NCI-H774 (cell line): ENCODE measurements at places on chromosomes 5 and 9.

DNA sequence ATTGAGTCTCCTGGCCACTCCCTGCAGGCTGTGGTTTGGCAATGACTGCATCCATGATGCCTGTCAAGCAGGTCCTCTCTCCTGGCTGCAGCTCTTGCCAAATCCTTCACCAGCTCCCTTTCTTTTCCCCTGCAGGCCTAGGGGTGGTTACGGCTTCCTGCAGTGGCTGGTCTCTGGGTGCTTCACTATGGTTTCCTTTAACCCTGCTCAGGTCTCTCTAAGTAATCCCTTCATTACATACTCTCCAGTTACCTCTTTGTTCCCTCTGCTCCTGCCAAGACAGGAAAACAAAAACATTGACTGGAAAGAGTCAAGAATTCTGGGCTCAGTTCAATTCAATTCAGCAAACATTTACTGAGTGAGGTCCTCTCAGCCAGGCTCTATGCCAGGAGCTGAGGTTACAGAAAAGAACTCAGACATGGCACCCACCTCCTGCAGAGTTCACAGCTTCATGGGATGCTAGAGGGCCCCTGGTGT, 19.8 kb upstream of the PTPN3 start:
- no peak for DNase-seq

DNA sequence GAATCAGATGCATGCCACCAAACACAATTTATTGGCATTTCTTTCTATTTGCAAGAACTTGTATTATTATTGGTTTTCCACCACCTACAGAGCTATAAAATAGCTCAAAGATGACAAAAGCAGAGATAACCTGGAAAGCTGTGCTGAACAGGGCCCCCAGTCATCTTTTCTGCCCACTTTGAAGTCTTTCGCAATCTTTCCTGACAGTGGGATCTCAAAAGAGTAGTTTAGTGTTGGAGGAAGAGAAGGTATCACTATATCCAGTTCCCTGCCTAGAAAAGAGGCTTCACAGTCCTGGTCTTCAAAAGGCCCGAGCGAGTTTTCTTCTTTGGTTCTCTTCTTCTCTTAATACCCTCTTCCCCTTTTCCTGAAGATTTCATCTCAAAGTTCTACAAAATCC, 231.0 kb downstream of the RAB3C start:
- no peak for DNase-seq

DNA sequence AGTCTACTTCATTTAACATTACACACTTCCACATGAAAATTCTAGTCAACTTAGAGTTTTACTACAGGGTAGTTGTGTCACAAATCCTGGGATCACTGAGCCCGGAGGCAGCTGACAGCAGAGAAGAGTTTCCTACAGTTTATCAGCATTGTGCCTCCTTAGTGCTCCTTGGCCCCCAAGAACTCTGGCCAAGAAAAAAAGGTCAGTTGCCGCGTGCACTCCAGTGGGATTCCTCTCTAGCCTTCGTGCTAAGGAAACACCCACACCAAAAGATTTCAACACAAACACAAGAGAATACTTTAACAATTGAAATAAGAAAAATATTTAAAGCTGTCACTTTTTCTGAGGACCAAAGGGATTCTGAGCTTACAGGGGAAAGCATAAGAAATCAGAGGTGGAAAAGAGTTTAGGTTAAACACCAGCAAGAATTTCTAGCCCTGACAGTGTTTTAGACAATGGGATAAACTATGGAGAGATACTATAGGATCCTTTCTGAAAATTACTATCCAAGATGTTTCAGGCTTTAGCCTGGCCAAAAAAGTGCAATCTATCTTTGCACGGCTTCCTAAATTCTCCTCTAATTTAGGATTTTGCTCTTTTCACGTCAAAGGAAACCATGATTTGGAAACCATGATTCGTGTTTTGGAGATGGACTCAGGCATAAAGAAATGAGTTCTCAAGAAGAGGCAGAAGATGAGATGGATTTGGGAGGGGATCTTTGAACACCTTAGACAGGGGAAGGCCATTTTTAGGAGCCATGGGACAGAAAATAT, 606.8 kb downstream of the RAB3C start:
- no peak for DNase-seq

DNA sequence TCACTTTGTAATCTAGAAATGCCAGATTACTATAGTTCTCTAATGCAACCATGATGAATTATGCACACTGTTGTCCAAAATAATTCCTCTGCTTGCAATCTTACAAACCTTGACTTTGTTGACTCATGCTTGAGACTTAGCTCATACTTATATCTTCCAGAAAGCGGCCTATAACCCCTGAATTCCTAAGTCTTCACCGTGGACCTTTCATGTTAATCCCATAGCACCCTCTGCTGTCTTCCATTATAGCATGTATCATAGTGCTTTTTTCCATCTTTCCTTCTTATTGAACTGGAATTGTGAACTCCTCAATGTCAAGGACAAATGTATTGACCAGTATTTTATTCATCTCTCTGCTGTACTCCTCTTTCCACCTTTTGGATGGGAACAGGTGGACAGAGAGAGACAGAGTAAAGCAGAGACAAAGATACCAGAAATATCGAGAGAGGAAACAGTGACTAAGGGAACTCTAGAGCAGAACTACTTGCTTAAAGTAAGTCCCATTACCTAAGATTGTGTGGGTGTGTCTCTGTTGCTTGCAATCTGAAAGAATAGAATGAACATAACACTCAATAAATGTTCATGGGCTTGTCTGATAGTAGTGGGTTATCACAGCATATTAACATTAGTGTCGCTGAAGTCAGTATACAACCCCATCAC, 110.0 kb downstream of the LURAP1L start:
- no peak for DNase-seq

- DNase-seq = peak; percentile 45
Measured at GRCh38 chr9:84697509-84698114, 28.1 kb downstream of the NTRK2 start.

GRCh38 chr5:132526290-132526973, 16.9 kb downstream of the IL5 start:
- DNase-seq = peak; percentile 33

DNA sequence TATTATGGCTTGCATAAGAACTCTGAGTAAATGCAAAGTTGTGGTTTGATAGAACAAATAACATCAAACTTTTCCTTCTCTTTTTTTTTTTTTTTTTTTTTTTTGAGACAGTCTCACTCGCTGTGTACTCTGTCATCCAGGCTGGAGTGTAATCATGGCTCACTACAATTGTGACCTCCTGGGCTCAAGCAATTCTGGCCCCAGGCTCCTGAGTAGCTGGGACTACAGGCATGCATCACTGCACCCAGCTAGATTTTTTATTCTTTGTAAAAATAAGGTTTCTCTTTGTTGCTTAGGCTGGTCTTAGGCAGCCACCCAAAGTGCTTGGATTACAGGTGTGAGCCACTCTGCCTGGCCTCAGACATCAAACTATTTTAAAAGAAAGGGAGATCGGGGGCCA, 19.0 kb upstream of the PTGER4 start:
- DNase-seq = no peak

GRCh38 chr5:1471997-1472963, 27.0 kb upstream of the SLC6A3 start:
- DNase-seq = no peak

DNA sequence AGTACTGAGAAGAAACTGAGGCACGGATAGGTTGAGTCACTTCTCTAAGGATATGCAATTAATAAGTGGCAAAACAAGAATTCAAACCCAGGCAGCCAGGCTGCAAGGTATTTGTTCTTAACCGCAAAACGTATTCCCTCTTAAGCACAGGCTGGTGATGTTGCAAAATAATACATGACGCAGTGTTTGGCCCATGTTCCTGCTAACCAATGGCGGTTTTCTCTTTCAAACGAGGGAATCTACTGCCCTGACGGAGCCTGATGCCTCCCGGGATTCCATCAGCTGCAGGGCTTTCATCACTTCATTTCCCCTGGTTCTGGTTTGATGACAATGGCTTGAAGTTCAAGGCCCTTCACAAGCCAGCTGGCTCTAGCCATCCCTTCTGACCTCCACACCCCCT, 154.8 kb downstream of the SLIT3 start:
- no peak for DNase-seq

- DNase-seq = no peak
Measured at GRCh38 chr9:32456564-32456963, 69.4 kb downstream of the RIGI start.

GRCh38 chr9:37909326-37909725, 5.4 kb upstream of the SLC25A51 start:
- DNase-seq = no peak

GRCh38 chr9:109403116-109403515, 82.3 kb upstream of the EPB41L4B start:
- no peak for DNase-seq

GRCh38 chr5:135129307-135129706, 95.3 kb upstream of the PITX1 start:
- DNase-seq = no peak

GRCh38 chr9:105146677-105147076, 97.8 kb upstream of the SLC44A1 start:
- DNase-seq = no peak

DNA sequence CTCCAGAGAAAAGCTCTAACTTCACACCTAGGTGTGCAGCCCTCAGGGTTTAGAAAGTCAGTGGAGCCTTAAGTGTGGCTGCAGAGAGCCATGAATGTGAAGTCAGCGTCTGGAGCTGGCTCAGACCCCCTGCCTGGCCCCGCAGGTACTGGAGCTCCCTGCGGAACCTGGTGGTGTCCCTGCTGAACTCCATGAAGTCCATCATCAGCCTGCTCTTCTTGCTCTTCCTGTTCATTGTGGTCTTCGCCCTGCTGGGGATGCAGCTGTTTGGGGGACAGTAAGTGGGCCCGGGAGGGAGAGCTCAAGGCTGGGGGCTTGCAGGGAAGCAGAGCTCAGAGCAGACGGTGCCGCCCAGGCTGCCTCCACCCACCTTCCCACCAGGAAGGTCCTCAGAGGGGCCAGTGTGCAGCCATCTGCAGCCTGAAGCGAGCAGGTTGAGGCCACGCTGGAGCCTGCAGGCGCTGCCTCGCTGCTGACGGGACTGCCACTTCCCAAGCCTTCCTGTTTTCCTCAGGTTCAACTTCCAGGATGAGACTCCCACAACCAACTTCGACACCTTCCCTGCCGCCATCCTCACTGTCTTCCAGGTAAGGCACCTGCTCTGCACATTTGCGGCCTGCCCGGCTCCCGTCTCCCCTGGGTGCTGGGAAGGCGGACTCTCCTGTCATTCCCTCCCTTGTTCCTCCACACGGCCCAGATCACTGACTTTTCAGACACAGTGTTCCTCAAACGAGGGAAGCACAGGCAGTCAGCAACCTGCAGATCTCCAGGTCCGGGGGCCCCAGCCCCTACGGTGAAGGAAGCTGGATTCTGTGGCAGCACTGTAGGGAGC, 108.9 kb downstream of the CACNA1B start:
- DNase-seq = no peak

- no peak for DNase-seq
Measured at GRCh38 chr5:96880444-96881164, 4.3 kb downstream of the ERAP2 start.

- no peak for DNase-seq
Measured at GRCh38 chr9:76882686-76883085, 23.2 kb downstream of the PRUNE2 start.

- DNase-seq = no peak
Measured at GRCh38 chr9:78971540-78971939, 600.2 kb upstream of the TLE4 start.

DNA sequence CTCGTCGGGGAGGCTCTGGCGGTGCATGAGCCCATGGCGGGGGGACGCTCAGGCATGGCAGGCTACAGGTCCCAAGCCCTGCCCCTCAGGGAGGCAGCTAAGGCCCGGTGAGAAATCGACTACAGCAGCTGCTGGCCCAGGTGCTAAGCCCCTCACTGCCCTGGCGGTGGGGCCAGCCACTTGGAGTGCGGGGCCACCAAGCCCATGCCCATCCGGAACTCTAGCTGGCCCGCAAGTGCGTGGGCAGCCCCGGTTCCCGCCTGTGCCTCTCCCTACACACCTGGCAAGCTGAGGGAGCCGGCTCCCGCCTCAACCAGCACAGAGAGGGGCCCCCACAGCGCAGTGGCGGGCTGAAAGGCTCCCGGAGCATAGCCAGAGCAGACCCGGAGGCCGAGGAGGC, 1896.9 kb upstream of the CDH6 start:
- no peak for DNase-seq

- no peak for DNase-seq
Measured at GRCh38 chr5:37799865-37800421, 39.9 kb downstream of the GDNF start.

DNA sequence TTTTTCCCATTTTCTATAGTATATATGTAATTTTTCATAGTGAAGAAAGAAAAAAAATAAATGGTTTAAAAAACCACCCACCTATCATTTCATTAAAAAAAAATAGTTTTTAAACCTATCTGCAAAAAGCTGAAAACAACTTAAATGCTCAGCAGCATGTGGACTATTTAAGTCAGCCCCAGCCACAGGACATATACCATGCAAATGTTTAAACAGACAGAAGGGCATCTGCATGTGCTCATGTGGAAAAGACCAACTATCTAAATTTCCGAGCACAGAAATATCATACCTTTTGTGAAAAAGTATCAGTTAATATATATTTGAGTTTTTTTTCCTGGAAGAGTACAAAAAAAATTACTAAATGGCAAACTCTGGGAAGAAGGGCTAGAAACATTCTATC, 143.4 kb downstream of the EPB41L4A start:
- no peak for DNase-seq

GRCh38 chr5:131068893-131069643, 96.0 kb downstream of the HINT1 start:
- no peak for DNase-seq

DNA sequence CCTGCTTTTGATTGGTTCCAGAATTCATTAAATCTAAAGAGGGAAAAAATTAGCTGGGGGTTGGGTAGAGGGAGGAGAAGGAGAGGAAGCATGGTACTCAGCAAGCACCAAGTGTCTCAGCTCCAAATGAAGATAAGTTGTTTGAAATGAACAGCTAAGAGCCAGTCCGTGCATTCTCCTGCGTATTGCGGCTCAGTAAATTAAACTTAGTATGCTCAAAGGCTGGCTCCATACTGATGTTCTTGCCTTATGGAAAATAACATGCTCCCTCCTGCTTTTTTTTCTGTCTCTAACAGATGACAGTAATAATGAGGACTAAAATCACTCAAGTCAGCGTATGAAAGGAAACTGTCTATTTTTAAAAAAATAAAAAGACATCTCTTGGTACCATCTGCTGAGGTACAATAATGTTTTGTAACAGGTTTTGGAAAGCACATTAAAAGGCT, 161.0 kb downstream of the SPATA31D1 start:
- no peak for DNase-seq

- no peak for DNase-seq
Measured at GRCh38 chr9:90433398-90433941, 209.2 kb downstream of the DIRAS2 start.

- DNase-seq = no peak
Measured at GRCh38 chr9:12790001-12790400, 15.2 kb downstream of the LURAP1L start.
